ENCODE measurements at places on chromosomes 7 and 10. TPM values are rescaled to one million over a fixed set of nuclear protein-coding genes. Genes with fewer than 3 reads are reported as not detected.
A peak's percentile ranks its signal among the peaks of the same experiment; 100 is the strongest.

GRCh38 chr7:29865526-29865925 is 59.2 kb downstream of the WIPF3 start:
- peak; percentile 58 for DNase-seq

DNA sequence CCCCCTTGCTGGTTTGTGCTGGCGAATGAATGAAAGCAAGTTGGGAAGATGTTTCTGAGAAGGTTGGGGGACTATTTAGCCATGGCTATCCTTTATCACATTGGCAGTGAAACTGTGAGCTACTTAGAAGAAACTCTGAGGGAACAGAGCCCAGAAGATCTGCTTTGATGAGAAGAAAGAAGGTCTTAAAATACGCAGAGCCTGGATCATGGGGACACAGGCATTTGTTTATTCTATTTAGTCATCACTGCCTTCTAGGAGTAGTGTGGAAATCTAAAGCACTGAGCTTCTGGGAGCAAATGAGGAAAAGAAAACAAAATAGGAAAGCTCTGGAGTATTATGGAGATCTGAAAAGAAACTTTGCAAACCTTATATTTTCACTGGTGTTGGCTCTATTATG is 28.5 kb downstream of the CPED1 start:
- DNase-seq = no peak

- DNase-seq = no peak
Observed at GRCh38 chr10:2081501-2081900, 344.2 kb upstream of the ADARB2 start.

DNA sequence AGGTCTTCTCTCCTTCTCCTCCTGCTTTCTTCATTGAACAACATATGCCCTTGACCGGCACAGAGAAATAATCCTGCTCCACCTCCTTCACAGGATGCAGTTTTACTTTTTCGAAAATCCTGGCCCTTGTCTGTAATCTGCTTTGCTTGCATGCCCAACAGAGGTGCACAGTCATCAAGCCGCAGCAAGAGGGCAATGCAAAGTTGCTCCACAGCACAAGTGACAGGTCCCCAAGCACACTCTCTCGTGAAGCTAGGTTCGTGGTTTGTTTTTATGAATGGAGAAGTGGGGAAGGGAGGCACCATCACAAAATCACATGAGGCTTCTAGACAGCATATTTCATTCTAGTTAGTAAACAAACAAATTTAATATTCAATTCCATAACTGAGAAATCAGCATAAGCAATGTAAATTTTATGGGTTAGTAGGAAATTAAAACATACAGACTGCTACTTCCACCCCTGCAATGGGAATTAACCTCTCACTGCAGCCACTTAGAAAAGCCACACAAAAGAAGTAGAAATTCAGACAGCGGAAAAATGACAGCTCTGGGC is 178.8 kb downstream of the TPK1 start:
- no peak for DNase-seq

- no peak for DNase-seq
Observed at GRCh38 chr10:110415809-110416208, 81.9 kb upstream of the DUSP5 start.

DNA sequence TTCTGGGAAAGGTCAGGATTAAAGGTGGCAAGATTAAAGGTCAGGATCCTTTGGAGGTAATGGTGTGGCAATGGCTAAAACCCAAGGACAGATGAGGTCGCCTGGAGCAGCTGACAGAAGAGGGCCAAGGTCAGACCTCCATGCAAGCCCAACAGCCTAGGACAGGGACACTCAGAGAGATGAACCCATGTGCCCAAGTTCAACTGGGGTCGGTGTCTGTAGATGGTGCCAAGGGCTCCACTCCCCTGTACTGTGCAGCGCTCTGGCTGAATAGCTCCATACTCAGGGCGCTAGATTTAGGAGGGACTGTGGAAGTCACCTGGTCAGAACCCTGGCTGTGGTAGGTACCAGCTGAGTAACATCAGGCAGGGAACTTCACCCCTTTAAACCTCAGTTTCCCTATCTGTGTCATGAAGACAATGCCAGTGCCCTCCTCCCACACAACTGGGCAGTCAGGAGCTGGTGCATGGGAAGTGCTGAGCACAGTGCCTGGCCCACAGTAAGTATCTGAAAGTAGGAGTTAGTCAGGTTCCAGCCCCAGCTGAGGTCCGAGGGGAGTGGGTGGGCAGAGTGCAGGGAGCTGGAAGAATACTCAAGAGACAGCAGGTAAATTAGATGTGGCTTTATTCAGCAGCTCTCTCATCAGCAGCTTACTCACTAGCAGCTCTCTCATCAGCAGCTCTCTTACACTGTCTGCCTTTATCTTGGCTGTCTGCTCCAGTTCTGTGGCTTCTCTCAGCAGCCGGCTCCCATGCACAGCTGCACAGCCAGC is 327.1 kb downstream of the GLRX3 start:
- DNase-seq = no peak

GRCh38 chr10:18149196-18149800 is 9.1 kb downstream of the CACNB2 start:
- DNase-seq = no peak

- no peak for DNase-seq
Observed at GRCh38 chr7:47454974-47455871, 126.7 kb downstream of the TNS3 start.

IFIT1B gene
- polyA plus RNA-seq = not detected

OR2AE1 gene
- polyA plus RNA-seq = not detected

CABCOCO1 gene
- polyA plus RNA-seq = 0.38 TPM

CPA1 gene
- 0.31 TPM for polyA plus RNA-seq

TWIST1 gene
- 6.9 TPM for polyA plus RNA-seq

BLOC1S2 gene
- polyA plus RNA-seq = 22.5 TPM
